ENCODE measurements at places on chromosomes 11 and 22.

- no peak for DNase-seq
These were observed 14.8 kb upstream of the MFNG start for GRCh38 chr22:37500745-37501609.

GRCh38 chr11:128624269-128625175, 37.2 kb upstream of the ETS1 start:
- peak; percentile 62 for DNase-seq

GRCh38 chr11:132844956-132845696, 687.2 kb downstream of the OPCML start:
- DNase-seq = no peak

GRCh38 chr11:69531071-69531716, 49.7 kb downstream of the LINC01488 start:
- DNase-seq = no peak

DNA sequence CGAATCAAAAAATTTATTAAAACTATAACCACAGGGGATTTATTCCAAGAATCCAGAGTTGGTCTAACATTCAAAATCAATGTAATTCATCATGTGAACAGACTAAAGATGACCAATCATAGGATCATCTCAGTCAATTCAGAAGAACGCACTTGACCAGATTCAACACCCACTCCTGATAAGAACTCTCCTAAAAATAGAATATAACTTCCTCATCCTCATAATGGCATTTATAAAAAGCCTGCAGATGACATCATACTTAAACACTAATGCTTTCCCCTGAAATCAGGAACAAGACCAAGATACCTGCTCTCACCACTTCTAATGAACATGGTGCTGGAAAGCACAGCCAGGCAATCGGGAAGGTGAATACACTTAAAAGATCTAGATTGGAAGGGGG, 10.5 kb upstream of the MUC2 start:
- no peak for DNase-seq

DNA sequence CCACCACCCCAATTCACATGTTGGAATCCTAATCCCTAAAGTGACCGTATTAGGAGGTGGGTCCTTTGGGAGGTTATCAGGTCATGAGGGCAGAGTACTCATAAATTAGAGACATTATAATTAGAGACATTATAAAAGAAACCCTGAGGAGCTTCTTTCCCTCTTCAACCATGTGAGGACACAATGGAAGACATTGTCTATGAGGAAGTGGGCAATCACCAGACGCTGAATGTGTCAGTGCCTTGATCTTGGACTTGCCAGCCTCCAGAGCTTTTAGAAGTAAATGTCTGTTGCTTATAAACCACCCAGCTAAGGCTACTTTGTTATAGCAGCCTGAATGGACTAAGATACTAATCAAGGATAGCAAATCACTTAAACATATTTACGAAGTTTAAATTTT, 14.8 kb downstream of the GAB2 start:
- DNase-seq = no peak

- DNase-seq = no peak
These were observed 128.5 kb downstream of the CEP164 start for GRCh38 chr11:117456027-117456720.

GRCh38 chr22:48919187-48919590, 908.5 kb downstream of the BRD1 start:
- no peak for DNase-seq

- DNase-seq = no peak
These were observed 91.5 kb upstream of the SESN3 start for GRCh38 chr11:95322539-95322938.

DNA sequence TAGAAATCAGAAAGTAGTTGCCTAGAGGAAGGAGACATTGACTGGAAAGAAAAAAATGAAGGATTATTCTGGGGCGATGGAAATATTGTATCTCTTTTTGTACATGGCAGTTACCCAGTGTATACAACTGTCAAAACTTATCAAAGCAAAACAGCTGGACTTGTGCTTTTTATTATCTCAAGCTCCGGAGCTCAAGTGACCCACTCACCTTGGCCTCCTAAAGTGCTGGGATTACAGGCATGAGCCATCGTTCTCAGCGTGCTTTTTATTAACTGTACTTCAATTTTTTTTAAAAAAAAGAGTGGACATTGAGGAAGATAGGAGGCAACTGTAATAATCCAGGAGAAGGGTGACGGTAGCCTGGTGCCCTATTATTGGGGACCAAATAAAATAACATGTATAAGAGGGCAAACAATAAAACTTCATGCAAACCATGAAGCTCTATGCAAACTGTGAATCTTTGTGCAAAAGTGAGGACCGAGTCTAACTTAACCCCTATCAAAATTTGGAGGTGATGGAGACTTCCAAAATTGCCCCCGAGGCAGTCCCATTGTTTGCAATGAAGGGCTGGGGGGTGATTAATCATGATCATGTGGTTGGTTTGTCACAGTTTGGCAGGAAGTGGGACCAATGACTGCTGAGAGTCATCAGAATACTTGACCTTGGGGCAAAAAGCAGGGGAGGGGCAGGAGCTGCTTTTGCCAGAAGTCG, 23.5 kb downstream of the FZD4 start:
- DNase-seq = no peak

DNA sequence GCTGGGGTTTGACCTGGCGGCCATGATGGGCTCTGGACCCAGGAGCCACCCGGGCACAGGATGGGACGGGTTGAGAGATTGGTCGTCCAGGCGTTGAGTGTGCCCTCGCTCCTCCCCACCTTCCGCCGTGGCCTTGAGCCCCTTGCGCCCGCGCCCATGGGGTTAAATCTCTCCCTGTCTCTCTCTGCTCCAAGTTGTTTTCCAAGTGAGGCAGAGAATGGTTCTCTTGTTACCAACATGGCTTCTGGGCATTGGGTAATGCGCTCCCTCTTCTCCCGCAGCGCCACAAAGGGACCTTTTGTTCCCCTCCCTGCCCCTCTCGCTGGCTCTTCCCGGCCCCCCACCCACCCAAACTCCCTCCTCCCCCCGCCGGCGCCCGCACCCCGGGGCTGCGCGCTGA, 18.8 kb upstream of the PICK1 start:
- no peak for DNase-seq

DNA sequence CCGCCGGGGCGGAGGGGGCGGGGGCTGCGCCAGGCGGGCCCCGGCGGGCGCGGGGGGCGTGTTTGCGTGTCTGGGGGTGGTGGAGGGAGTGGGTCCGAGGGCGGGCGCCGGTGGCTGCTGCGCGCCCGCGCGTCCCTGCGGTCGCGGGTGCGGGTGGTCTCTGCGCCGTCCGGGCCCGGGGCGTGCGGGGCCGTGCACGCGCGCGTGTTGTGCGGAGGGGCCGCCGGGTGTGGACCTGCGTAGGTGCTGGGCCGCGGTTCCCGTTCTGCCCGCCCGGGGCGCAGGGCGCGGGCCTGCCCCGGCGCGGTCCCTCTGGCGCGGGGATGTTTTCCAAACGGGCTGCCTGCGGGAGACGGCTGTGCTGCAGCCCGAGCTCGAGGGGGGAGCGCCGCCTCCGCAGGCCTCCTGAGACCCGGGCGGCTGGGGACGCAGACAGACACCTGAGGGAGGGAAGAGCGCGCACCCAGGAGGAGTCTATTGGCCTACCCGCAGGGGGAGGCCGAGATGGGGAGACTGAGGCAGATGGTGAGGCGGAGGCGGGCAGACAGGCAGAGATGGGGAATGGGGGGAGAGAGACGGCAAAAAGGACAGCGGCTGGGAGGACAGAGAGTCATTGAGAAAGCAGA, 442 bp downstream of the PELI3 start:
- DNase-seq = no peak

- DNase-seq = no peak
These were observed 534.4 kb downstream of the MN1 start for GRCh38 chr22:27267145-27267544.

- peak; percentile 16 for DNase-seq
These were observed 340.5 kb downstream of the TENM4 start for GRCh38 chr11:79100093-79100910.

DNA sequence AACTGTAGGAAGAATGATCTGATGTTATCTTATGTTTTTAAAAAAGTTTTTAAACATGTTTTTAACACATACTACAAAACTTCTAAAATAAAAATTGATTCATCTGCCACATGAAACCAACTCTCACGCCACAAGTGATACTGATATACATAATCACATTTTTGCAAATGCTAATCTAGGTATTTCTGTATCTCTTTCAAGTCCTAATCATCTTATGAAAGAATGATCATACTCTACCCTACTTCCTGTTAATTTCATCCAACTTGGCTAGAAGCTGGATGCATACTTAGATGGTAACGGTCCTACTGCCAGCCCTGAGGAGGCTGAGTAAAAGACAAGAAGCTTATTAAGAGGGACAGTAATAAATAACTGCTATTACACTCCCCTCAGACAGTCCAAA, 19.2 kb downstream of the THAP12 start:
- no peak for DNase-seq

DNA sequence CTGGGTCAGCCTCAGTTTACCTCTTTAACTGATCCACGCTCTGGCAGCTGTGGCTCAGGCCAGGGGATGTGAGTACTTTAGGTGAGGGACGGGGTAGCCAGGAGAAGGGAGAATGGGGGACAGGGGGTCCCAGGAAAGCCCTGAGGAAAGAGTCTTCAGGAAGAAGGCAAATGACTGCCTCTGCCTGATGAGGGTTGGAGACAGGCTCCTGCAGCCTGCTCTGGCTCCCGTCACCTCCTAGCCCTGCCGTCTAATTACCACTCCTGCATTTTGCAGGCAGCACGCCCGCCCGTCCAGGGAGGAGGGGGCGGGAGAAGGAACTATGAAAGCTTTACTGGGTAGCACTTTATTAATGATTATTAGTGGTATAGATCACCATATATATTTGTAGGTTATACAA, 116.6 kb downstream of the CEP164 start:
- DNase-seq = no peak

GRCh38 chr11:9250139-9250582, 15.0 kb downstream of the DENND5A start:
- DNase-seq = peak; percentile 48

GRCh38 chr11:12963051-12963450, 46.1 kb upstream of the RASSF10 start:
- no peak for DNase-seq

- no peak for DNase-seq
These were observed 110.8 kb downstream of the WNT7B start for GRCh38 chr22:45866126-45866645.

GRCh38 chr11:57935402-57936049, 88.2 kb upstream of the OR9Q1 start:
- no peak for DNase-seq

GRCh38 chr11:70872955-70873735, 379.2 kb downstream of the SHANK2 start:
- DNase-seq = no peak

DNA sequence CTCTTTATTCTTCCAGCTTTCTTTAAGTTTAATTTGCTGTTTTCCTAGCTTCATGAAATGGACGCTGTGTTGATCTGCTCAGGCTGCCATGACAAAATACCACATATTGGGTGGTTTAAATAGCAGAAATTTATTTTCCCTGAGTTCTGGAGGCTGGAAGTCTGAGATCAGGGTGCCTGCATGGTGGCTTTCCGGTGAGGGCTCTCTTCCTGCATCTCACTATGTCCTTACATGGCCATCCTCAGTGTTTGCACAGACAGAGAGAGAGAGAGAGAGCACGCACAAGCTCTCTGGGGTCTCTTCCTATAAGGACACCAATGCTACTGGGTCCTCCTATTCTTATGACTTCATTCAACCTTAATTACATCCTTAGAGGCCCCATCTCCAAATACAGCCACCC, 28.7 kb downstream of the MCAM start:
- no peak for DNase-seq

DNA sequence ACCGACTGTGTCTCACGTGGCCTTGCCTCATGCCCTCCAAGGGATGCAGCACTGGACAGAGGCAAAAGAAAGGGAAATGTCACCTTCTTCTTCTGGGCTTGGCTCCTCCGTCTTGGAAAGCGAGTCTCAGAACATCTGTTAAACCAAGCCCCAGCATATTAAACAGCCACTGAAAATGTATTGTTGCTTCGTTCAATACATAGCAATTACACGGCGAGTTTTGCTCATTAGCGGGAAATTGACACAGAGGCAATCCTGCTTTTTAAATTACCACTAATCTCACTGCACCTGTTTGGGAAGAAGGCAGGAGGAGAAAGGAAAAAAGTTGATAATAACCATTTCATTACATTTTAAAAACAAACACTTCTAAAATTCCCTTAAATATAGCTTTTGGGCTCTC, 72.1 kb downstream of the SEZ6L start:
- no peak for DNase-seq

DNA sequence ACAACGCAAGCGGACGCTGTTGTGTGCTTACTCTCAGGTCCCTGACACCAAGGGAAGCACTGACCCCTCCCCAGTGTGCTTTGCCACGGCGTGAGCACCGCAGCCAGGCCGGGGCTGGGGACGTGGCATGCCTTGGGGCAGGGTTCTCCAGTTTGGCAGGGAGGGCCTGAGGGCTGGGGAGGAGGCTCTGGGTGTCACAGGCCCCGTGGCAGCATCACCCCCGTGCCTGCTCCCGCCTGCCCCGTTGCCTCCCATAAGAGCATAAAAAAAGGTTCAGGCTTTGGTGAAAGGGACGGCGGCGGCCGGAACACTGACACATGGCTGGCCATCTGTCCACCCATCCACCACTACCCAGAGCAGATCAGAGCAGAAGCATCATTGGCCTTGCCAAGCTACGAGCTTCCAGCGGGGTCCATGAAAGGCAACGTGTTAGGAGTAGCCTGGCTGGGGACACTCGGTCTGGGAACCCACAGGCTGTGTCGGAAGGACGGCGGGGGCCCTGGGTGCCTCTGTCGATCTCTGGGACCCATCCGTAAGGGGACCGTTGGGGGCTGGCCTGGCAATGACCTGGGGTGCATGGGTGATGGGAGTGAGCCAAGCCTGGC, 183.0 kb downstream of the IGLL1 start:
- DNase-seq = no peak

DNA sequence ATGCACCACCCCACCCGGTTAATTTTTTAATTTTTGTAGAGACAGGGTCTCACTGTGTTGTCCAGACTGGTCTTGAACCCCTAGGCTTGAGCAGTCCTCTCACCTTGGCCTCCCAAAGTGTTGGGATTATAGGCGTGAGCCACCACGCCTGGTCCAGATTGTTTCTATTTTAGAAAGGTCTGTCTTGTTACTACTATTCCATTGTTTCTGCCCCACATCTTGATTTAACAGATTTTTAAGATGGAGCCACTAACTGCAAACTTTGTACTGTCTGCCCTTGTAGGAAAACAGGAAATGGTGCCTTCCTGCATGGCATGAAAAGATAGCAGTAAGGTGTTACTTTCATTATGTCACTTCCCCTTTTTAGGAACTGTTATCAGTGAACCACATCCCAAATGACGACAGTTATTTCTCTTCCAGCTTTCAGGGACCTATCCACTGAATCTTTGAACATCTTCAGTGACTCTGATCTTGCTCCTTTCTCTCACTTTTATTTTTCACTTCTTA, 23.2 kb downstream of the TAF1D start:
- DNase-seq = no peak
